ENCODE measurements at places on chromosomes 5 and 9. TPM values are rescaled to one million over a fixed set of nuclear protein-coding genes. Genes with fewer than 3 reads are reported as not detected.

Gene MCCC2
- total RNA-seq: 66.1 TPM

Gene RASGEF1C
- 0.17 TPM for total RNA-seq

Gene SLC1A1
- total RNA-seq: 1.7 TPM

Gene PCDHGA6
- total RNA-seq: 1.9 TPM

Gene PCDHA1
- 0.02 TPM for total RNA-seq

Gene FBP1
- total RNA-seq: not detected

Gene ZNF883
- not detected for total RNA-seq

Gene AMBP
- total RNA-seq: 0.79 TPM

Gene ERBIN
- total RNA-seq: 114 TPM

Gene CREBRF
- 9.6 TPM for total RNA-seq

Gene CTXN3
- not detected for total RNA-seq

Gene GMCL2
- total RNA-seq: not detected

Gene MCC
- 2.4 TPM for total RNA-seq

Gene FSD1L
- total RNA-seq: 11.7 TPM

Gene CLINT1
- total RNA-seq: 79.2 TPM

Gene TAF1L
- 0.02 TPM for total RNA-seq

Gene AFAP1L1
- total RNA-seq: 1.4 TPM

Gene AJM1
- 1.8 TPM for total RNA-seq

Gene CYFIP2
- total RNA-seq: 24.7 TPM

Gene PCDHAC1
- 0.96 TPM for total RNA-seq

Gene PCDHB15
- total RNA-seq: 1.0 TPM

Gene NDFIP1
- total RNA-seq: 65.7 TPM

Gene FOXD4L3
- total RNA-seq: not detected

Gene CENPK
- 97.1 TPM for total RNA-seq

Gene PFN3
- not detected for total RNA-seq

Gene IFNA21
- total RNA-seq: not detected

Gene CNTLN
- 9.7 TPM for total RNA-seq

Data from A172 (cell line).